RWPE1 (cell line): ENCODE measurements at places on chromosomes 7 and 10.
A peak's percentile ranks its signal among the peaks of the same experiment; 100 is the strongest.

DNA sequence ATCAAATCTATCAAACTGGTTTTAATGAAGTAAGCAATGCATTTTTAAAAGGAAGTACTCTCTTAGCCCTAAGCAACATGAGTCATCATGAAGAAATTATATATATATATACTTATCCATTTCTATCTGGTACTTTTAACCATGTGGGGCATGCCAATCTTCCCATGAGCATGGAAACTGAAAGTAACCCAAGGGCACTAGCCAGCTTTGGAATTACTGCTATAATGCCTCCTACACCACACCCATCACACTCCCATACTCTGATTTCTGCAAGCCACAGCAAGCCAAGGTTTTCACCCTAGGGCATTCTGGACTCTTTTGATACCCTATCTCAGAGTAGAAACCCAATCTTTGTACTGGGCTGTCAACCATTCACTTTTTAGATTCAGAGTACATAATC is 204.6 kb downstream of the IMMP2L start:
- DNase-seq = peak; percentile 72

- no peak for DNase-seq
These were observed 21.5 kb downstream of the GET4 start for GRCh38 chr7:897771-898376.

- DNase-seq = no peak
These were observed 38.5 kb downstream of the NPTX2 start for GRCh38 chr7:98655611-98656010.

DNA sequence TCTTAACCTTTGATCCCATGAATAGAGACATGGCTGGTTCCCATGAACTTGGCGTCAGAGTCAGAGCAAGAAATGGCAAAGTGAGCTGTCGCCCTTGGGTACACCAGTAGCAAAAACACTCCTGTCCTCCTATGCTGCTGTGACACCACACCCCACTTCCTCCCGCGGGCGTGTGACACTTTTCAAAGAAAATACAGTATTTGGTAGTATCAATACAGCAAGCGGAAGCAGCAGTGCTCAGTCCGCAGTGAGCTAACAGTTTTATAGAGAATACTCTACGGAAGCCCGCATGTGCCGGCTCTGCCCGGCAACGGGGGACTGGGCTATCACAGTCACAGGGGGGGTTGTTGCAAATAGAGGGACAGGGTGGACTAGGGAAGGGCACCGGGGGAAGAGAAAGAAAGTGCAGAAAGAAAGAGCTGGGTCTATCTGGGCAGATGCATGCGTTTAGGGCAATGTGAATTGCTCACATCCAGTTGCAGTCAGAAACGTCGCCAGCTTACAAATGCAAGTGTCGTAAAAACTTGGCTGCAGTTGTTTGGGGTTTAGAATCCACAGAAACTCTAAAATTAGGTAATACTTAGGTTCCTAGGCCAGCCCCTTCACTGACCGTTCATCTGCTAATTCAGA is 49.8 kb downstream of the PRKCQ start:
- no peak for DNase-seq

DNA sequence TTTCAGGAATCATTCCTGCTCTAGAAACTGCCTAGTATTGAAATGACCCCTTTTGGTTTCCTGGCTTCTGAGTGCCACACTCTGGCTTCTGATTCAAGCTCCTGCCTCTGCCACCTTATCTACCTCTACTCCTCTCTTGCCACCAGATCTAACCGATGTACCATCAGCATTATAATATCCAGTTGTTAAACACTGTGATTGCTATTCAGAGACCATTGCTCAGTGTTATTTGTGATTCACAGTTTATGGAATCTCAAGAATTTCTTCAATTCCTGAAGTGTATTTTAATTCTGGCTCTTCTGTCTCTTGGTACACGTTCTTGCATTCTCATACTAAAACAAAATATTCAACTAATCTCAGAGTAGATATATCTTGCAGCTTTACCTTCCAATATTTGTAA is 88.7 kb downstream of the DYNC1I1 start:
- DNase-seq = no peak

DNA sequence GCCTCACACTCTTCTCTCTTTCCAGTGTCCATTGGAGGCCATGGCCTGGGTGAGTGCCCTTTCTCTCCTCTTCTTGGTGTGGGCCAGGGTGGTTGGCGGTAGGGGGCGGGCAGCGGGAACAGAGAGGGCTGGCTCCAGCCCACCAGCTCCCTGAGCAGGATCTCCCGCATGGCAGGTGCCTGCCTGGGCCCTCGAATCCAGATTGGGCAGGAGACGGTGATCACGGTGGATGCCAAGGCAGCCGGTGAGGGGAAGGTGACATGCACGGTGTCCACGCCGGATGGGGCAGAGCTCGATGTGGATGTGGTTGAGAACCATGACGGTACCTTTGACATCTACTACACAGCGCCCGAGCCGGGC is 13.5 kb upstream of the ATP6V1F start:
- DNase-seq = no peak

DNA sequence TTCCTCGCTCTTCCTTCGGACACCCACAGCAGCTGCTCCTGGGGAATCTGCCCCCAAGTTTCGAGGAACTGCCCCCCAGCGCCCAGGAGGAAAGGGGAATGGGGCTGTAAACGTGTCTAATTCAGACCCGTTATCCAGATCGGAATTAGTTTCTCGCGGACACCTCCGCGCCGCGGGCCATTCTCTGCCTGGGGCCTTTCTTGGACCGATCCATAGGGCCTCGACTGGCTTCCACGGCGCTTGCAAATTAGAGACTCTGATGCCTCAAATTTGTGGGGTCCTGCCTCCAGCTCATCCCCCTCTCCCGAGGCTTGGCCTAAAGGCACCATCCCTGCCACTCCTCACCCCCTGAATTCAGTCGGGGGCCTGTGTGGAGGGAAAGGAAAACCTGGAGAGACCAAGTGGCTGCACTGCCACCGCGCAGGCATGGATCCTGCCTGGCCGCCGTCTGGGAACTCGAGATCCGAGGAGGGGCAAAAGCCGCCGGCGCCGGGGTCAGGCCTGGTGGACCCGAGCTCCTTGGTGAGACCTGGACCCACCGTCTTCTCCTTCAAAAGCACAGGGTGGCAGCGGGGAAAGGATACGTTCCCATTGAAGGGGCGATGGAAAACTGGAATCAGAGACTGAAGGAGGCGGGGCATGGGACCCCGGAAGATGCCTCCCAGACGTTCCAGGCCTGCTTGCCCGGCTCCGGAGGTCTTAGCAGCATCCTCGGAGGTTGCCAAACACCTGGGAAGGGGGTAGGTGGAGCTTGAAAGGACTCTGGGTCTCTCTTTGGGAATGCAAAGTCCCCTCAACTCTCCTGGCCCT is 13.7 kb downstream of the LBX1 start:
- DNase-seq = no peak

DNA sequence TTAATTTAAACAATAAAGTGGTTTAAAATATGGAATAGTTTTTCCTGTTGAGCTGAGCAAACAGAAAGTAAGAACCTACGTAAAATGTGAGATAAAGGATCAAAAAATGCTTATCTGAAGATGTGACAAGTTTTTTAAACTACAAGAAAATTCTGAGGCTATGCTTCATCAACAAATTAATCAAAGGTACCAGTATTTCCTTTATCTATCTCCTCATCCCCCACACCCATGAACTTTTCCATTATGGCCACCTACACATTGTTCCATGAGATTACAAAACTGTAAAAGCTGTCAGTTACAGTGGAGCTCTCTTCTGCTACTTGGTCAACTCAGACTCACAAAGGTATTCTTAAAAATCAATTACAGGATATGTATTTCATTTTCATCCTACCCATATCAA is 77.4 kb downstream of the ARHGAP12 start:
- no peak for DNase-seq

GRCh38 chr7:7808156-7808555 is 89.7 kb upstream of the RPA3 start:
- peak; percentile 29 for DNase-seq

DNA sequence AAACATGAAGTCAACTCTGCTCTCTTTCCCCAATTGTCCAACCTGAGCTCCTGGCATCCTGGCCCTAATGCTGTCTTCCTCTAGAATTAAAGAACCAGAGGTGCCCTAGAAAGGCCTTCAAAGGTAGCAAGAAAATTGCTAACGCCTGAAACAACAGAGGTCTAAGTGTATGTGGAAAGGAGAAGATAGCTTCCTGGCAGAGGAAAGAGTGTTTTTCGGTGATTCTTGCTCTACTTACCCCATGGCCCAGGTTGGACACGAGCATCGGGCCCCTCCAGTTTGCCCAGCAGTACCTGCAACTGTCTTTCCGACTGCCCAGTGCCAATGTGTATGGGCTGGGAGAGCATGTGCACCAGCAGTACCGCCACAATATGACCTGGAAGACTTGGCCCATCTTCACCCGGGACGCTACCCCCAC is 22.2 kb downstream of the MGAM2 start:
- DNase-seq = no peak

- DNase-seq = no peak
These were observed 81.0 kb downstream of the MYL10 start for GRCh38 chr7:101547916-101548661.

DNA sequence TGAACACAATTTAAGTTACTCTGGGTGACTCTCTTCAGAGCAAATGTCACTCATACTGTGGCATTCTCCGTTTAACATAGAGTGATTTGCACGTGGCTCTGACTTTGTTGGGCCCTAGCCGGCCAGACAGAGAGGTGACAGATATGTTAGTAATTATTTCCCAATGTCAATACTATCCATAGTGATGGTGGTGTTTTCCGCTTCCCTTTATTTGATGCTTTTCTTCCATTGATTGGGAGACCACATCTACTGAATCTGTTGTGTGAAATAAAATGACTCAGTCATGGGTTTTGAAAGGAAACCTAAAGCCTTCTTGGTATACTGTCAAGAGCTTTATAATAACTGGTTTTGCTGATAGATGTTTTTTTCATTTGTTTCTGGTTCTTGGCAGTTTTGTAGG is 7.4 kb downstream of the AVL9 start:
- no peak for DNase-seq

GRCh38 chr7:48183370-48183743 is 12.1 kb downstream of the ABCA13 start:
- DNase-seq = no peak
